ENCODE measurements at places on chromosomes 6 and 20.

DNA sequence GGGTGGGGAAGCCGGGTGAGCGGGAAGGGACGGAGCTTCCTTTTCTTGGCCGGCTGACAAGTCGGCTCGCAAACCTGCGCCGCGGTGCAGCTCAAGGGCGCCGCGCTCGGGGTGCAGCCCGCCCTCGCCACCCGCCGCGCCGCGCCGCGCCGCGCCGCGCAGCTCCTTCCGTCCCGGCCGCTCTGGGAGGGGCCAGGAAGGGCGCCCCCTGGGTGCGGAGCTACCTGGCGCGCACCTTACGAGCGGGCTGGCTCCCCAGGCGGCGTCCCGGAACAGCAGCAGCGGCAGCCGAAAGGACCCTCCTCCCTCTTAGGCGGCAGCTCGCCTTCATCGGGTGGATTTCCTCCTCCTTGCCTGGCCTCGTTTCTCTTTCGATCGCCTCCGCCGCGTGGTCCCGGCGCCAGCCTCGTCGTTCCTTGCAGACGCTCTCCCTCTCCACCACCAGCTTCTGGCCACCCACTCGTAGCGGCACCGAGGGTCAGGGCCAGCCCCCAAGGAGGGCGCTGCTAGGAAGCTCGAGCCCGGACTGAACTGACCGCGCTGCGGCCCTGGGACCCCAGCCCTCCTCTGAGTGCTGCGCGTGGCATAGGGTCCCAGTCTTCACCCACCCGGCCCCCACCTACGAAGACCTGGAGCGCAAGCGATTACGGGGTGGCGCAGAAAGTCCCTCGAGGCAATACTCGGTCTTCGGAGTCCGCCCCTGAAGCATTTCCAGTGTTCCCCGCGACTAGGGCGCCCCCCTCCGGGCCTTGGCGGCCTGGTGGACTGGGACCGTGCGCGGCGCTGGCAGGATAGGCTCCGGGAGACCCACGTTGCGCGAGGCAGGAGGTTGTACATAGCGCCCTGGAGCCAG, at the start of gene MAP3K5:
MAP3K5 (minus strand) TSS at position 68 of the 853 bp plus-strand sequence. CDS start 320 bp downstream, outside the sequence.
- DNase-seq: peak; percentile 89

- no peak for DNase-seq
These were observed 98.6 kb downstream of the RFX6 start for GRCh38 chr6:116975600-116975999.

GRCh38 chr6:137256350-137257103, 37.3 kb upstream of the IFNGR1 start:
- DNase-seq: no peak

- no peak for DNase-seq
These were observed 127.0 kb upstream of the MAN1A1 start for GRCh38 chr6:119476554-119476953.

DNA sequence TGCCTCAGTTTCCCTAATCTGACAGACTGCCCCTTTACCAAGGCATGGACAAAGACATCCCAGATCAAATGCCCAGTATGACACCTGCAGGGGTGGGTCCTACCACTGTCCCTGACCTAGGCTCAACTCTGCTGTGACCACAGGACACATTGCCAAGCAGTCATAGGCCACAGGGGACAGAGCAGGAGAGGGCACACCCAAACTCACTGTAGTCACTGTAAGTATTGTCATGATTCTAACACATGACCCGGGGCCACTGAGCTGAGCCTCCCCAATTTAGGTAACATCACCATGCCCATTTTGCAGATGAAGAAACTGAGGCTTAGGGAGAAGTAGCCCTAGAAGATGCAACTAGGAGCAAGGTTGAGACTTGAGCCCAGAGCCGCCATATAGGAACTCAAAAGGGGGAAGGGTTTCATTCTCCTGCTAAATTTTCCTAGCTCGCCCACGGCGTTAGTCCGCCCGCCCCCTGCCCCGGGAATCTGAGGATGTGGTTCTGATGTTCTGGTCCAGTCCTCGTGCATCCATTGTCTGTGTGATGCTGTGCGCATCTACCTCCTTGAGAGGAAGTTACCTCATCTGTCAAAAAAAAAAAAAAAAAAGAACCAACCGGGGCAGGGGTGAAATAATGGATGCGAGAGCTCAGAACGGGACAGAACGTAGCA, 44.8 kb downstream of the PMEPA1 start:
- no peak for DNase-seq

DNA sequence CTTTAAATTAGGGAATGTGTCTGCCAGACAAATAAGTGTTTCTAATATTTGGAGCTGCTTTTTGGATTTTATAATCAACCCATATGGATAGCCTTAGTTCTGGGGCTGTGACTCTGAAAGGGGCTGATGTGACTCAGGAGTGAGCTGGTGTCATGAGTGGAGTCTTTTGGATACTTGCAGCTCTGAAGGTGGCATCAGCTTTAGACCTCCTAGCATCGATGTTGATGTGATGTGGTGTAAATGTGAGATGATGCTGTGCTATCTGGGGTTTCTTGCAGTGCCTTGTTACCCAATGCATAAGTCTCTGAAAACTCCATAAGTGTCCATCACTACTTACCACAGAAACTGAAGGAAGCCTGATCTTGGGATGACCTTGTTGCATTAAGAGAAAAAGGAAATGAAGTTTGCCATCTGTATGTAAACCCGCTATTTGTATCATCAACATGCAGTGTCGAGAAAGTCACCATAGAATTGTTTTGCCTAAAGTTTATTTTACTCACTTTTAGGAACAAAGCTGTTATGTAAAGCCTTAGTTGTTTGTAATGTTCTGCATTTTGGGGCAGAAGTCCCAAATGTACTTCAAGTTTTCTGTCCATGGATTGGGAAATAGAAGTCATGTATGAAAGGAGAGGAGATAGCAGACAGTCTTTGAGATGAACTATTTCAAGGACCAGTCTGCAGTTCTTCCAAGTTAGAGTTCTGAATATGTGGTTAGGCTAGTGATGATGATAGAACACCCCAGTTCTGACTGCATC, 8.0 kb downstream of the FOXO3 start:
- no peak for DNase-seq

DNA sequence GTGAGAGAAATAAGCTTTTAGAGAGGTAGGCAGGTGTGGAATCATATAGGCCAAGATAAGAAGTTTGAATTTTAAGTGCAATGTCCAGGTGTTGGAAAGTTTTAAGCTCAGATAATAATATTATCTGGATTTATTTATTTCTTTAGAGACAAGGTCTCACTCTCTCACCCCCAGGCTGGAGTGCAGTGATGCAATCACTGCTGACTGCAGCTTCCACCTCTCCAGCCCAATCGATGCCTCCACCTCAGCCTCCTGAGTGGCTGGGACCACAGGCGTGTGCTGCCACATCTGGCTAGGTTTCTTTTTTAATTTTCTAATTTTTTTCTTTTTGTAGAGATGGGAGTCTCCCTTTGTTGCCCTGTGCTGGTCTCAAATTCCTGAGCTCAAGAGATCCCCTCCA, 5.5 kb upstream of the MAS1L start:
- DNase-seq: no peak

- no peak for DNase-seq
These were observed 41.7 kb upstream of the TULP4 start for GRCh38 chr6:158270389-158271127.

All from stimulated activated CD4-positive, alpha-beta T cell treated with anti-CD3 and anti-CD28 coated beads, TNF-alpha, amount 100 ng/mL, for 48 hours (primary cell).